Stomach (tissue), 19 donors: ENCODE measurements at places on chromosomes 7 and 10. TPM values are rescaled to one million over a fixed set of nuclear protein-coding genes. Genes with fewer than 3 reads are reported as not detected.

Gene PVRIG
- 1.2 TPM for total RNA-seq

- no peak for DNase-seq
Measured at GRCh38 chr7:47211519-47211973, 370.4 kb downstream of the TNS3 start.

GRCh38 chr7:148963583-148964482 is 64.5 kb downstream of the PDIA4 start:
- DNase-seq: peak; percentile 59

Gene KNDC1
- not detected for total RNA-seq

DNA sequence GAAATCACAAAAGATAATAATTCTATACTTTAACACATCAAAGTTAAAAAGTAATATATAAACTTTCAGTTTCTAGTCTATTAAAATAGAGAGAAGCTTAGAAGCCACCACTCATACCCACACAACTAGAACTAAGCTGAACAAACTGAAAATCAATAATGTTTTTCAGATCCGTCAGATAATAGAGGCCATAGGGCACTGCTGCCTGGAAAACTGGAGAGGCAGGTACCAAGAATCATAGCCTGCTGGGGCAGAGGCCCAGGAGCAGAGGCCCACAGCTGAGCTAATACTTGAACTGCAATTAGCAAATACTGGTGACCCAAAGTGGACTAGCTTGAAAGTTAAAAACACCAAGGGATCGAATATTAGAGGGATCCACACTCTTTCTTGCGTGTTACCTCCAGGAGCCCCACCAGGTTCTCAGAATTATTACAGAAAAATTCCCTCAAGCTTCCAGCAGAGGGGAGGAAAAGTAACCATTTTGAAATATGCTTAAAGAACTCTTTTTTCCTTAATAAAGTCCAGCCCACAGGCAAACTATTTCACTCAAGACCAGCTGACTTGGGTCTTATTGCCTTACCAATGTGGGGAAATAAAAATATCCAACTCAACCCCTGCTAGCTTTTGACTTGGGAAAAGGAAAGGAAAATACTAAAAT is 774.1 kb upstream of the IGFBP3 start:
- DNase-seq: peak; percentile 71

DNA sequence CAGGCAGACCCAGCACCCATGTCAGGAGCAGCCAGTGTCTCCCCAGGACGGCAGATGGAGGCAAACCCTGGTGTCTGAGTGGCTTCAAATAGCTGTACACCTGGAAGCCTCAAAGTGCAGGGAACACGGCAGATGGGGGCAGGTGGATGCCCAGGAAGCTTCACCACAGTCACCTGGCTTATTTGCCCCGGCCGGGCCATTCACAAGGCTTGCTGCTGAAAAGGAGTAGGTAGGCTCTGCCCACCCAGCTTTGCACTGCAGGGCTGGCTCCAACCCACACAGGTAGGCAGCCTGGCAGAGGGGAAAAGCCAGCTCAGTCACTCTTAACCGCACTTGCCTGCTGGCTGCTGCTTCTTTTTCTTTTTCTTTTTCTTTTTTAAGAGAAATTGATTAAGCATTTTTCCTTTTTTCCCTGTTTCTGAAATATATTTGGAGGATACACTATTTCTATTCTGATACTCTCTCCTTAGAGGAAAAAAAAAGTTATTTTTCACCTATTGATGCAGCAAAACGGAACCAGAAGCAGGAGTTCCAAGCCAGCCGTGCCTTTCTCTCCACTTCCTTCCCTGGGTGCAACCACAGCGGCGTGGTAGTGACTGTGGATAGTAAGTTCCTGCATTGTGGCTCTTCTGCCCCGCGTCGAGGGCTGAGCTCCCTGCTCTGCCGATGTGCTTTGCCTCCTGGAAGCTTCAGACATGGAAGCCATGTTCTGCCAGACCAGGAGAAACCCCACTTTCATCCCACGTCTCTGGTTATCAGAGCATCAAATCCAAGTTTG is 118.3 kb downstream of the KLF6 start:
- peak; percentile 22 for DNase-seq

- peak; percentile 34 for DNase-seq
Measured at GRCh38 chr7:20199015-20199737, 18.0 kb downstream of the MACC1 start.

- DNase-seq: peak; percentile 35
Measured at GRCh38 chr10:12181065-12181775, 14.5 kb downstream of the NUDT5 start.

DNA sequence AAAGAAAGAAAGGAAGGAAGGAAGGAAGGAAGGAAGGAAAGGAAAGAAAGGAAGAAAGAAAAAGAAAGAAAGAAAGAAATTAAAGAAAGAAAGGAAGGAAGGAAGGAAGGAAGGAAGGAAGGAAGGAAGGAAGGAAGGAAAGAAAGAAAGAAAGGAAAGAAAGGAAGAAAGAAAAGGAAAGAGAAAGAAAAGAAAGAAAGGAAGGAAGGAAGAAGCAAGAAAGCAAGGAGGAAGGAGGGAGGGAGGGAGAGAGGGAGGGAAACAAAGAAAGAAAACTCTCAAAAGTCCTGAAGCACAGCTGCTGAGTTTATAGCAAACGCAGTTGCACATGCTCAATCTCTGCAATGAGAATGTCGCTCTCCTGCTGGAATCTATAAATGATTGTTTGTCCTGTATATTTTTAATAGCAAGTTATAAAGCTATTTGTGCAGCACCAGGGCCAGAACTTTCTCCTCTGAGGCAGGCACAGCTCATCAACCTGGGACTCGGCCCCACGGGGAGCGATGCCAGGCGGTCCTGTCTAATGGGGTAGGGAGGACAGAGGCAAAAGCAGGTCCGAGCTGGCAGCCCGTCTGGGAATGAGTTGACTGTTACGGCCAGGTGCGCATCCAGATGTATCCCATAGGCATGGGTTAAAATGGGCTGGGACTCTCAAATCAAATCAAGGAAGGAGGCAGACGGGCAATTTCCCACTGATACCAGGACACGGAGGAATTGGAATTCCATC is 118.0 kb upstream of the PFKP start:
- DNase-seq: no peak

Gene C10orf67
- total RNA-seq: not detected

Gene HOGA1
- not detected for total RNA-seq

Gene SCIN
- total RNA-seq: 4.1 TPM

- DNase-seq: no peak
Measured at GRCh38 chr7:112771166-112771565, 19.0 kb downstream of the TMEM168 start.

DNA sequence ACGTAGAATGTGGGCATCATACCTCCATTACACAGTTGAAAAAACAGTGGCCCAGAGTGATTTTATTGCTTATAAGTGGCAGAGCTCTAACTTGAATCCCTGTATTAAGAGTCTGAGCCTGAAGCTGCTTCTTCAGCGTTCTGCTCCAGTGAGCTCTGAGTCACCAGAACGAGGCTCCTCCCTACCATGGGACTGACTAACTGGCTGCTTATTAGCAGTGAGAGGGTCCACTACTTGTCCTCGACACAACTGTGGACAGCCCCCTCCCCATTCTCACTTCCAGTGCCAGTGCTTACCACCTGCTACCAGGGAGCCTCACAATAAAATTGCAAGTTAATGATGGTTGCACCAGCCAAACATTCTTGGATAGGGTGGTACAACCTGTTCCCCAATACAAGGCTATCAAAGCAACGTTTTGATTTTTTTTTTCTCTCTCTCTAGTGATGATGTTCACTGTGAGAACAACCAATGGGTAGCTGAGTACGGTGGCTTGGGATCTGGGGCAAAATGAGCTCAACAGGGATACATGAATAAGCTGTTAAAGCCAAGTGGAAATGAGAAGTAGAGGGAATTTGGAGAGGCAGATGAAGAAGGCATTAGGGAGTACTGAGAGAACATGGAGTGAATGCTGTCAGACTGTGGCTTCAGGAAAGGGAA is 2.7 kb upstream of the NRG3 start:
- no peak for DNase-seq

GRCh38 chr7:15317215-15317614 is 244.6 kb downstream of the AGMO start:
- no peak for DNase-seq

DNA sequence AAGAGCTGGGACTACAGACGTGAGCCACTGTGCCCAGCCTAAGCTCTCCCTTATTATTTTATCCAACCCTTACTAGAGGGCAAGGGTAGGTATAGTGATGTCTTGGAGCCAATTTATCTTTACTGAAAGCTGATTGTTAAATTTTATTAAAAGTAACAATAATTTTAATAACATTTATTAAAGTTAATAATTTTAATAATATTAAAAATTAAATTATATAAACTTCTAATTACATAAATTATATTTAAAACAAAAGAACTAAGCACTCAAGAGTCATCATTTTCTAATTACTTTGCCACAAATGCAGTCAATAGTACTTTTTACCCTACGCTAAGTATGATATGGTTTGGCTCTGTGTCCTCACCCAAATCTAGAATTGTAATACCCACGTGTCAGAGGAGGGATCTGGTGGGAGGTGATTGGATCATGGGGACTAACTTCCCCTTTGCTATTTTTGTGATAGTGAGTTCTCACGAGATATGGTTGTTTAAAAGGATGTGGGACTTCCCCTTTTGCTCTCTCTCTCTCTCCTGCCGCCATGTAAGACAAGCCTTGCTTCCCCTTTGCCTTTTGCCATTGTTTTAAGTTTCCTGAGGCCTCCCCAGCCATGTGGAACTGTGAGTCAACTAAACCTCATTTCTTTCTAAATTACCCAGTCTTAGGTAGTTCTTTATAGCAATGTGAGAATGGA is 58.4 kb upstream of the ETV1 start:
- no peak for DNase-seq

- no peak for DNase-seq
Measured at GRCh38 chr7:152733286-152733934, 26.1 kb upstream of the ACTR3B start.

Gene PRR15
- total RNA-seq: 6.1 TPM

- no peak for DNase-seq
Measured at GRCh38 chr7:103773726-103774125, 215.7 kb downstream of the RELN start.

Gene OPALIN
- total RNA-seq: not detected

DNA sequence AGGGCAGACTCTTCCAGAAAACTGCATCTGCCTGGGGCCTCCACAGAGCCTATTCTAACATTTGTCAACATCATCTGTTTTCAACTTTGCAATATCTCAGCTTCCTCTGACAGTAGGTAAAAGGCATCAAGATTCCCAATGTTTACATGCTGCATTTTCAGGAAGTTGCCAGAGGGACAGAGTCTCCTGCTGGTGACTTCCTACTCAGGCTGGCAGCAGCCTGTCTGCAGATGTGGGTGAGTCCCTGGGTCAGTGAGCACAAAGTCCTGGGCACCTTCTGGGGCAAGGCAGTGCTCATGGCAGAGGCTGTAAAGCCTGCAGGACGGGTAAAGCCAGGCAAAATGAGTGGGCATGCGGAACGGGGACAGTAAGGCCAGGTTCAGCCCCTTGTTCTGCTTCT is 69.4 kb downstream of the EBF3 start:
- no peak for DNase-seq

- no peak for DNase-seq
Measured at GRCh38 chr7:30776971-30777370, 5.8 kb downstream of the MINDY4 start.

Gene SDK1
- 10.8 TPM for total RNA-seq

Gene MINDY4
- total RNA-seq: not detected

DNA sequence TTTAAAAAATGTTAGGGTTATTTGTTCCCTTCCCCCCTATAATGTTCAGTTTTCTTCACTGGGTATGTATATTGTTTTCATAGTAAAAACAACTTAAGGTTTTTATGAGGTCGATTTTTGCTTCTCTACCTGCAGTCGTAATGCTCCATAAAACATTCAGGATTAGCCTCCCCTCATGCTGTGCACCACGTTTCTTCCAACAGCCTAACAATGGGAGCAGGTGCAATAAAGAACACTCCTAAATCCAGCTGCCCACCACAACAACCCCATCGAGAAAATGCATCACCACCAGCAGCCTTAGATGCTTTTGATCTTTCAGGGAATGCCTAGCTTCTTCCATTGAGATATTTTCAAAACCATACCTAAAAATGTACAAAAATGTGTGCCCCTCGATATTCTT is 111.1 kb downstream of the ADAM12 start:
- DNase-seq: no peak

Gene PROSER2
- not detected for total RNA-seq

Gene ITGB1
- total RNA-seq: 547 TPM

DNA sequence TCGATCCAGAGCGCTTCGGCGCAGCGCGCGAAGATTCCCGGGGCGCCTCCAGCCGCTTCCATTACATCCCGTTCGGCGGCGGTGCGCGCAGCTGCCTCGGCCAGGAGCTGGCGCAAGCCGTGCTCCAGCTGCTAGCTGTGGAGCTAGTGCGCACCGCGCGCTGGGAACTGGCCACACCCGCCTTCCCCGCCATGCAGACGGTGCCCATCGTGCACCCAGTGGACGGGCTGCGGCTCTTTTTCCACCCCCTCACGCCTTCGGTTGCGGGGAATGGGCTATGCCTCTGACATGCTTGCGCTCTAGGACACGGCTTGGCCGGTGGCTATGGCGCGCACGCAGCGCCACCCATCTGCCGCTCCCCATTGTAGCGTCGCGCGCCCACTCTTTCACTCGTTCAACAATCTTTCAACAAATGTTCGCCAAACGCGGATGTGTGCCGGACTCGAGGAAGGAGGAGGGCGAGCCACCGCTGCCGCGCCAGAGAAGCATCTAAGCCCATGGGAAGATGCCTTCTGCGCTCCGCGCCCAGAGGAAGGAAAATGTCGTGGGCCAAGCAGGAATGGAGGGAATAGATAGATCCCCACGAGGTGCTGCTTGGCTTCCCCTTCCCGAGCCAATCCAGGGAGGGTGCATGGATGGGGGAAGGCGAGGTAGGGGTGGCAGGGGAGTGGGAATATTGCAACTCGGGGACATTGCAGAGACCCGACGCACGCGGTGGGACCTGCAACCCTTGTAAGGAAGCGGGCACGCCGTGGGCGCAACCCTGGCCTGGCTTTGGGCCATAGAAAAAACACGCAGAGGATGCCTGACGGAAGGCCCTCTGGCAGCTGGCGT is 5.1 kb upstream of the CYP26A1 start:
- DNase-seq: no peak

DNA sequence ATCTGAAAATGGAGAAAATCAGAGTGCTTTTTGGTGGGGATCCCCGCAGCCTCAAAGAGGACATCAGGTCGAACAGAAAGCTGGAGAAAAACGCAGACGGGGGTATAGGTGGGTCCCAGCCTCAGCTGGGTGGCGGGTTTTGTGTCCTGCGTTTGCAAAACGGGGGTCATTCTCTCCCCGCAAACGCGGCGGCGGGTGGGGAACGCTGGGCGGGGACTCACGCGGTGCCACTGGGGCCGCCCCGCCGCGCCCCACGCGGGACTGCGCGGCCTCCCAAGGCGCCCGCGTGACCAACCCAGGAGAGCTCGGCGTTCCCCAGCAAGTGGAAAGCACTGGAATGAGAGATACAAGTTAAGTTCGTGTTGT is 806 bp upstream of the VIPR2 start:
- peak; percentile 41 for DNase-seq

DNA sequence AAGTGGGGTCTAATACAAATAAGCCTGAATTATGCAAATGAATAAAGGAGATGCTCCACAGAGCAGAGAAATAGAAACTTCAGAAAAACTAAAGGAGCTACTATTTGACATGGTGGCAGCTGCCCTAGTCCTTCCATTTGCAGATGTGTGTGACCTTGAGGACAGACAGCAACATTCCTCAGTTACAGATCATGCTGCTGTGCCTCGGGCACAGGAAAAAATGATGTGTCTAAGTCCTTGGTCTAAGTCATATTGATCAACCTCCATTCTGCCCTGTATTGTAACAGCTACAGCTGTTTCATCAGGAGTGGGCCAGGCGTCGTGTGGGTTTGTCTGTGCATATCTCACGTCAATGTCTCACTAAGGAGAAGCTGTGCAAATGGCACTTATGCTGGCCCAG is 710.4 kb downstream of the TNS3 start:
- no peak for DNase-seq
